ENCODE measurements at places on chromosomes 4 and X.

- DNase-seq, result no peak
Measured at GRCh38 chr4:76830964-76831703, 66.8 kb downstream of the SOWAHB start.

DNA sequence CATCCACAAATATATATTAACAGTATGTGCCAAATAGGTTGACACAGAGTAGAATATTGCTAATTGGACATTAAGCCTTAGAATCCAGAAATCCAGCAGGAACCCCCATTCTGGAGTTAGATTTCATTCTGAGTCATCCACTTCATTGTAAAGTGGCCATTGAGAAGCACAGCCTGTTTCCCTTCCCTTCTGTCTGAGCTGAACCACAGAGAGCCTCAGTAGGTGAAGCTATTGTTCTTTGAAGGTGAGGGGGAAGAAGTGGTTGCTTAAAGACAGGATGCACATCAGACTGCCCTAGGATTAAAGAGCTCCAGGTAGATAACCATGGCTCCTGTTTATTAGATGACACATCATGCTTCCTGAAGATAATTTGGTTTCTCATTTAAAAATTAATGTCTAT lies 30.6 kb upstream of the MCF2 start:
- DNase-seq, result no peak

- no peak for DNase-seq
Measured at GRCh38 chr4:24632011-24632410, 47.7 kb upstream of the DHX15 start.

DNA sequence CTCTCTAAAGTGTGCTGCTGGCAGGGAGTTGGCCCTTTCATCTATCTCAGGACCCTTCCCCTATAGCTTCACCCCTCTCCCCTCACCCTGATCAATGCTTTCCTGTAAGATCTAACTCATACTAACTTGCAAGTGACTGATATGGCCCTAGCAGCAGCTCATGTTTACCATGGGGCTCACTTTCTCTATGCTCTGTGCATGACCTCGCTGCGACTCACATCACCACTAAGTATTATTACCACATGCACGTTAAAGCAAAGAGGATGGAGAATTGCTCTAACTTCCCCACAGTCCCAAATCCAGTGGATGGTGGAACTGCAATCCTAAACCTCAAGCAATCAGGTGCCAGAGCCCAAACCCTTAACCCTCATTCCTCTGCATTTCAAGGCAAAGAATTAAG lies 626.6 kb downstream of the MID1IP1 start:
- peak; percentile 10 for DNase-seq

DNA sequence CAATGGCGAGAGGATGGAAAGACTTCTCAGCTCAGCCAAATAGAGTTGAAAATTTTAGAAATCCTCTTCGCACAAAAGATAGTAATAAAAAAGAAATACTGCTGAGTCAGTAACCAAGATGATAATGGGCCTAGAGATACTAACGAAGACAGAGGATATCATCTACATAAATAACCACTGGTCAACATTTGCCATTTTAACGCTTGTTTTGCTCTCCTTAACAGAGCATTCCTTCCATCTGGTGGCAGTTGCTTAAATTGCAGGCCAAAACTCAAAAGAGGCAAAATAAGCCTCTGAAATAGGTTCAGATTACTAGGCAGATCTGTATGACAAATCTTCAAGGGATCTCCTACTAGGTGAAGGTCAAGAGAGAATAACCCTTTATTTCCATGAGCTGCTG lies 51.7 kb upstream of the MCF2 start:
- no peak for DNase-seq

DNA sequence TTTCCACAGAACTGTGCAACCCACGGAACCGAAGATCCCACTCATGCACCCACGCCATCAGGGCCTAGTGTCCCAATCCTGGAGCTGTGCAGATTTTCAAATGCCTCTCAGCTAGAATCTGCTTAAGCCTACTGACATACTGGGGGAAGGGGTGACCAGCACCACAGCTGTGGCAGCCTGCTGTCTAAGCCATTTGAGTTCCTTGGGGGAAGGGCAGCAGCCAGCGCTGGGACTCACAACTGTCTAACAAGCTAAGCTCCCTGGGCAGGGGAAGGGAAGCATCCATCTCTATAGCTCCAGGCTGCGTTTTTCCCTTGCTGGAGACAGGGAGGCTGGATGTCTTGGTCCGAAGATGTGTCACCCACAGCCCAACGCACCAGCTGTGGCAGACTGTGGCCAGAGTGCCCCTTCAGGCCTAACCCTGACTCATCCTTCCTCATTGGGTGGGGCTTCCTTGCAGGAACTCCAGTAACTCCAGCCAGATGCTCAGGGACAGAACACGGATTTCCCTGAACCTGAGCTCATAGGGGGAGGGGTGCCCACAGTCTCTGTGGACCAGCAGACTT lies 194.8 kb downstream of the CHRDL1 start:
- no peak for DNase-seq

- no peak for DNase-seq
Measured at GRCh38 chr4:173940146-173940545, 343.3 kb downstream of the FBXO8 start.

- DNase-seq, result no peak
Measured at GRCh38 chrX:65744965-65745364, 77.5 kb downstream of the MSN start.

DNA sequence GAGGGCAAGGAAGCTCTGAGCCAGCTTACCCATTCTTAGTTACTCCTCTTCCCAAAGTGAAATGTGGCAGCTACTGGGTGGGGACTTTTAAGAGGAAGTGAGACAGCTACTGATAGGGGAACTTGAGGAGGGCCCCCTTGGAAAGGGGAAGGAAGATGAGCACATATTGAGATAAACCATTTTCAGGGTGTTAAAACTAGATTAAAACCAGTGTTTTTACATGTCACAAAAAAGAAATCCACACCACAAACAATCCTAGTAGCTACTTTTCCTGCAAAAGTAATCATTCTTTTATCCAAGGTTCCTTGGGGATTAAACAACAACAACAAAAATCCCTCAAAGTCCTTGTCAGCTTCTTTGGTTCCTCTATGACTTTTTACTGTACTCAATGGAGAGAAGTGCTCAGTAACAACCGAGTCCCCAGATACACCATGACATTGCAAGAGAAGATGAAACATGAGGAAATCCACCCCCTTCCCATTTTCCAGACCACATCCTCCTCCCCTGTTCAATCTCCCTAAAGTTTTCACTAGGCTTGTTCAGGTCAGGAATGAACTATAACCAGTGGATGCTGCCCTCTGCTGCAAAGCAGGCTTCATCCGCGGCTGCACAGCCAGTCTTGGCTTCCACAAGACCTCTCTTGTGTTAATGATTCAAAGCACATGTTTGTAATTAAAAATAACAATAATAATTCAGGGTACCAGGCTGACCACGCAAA lies 113.5 kb upstream of the TMEM164 start:
- DNase-seq, result no peak

GRCh38 chrX:8730812-8731558 lies 952 bp downstream of the ANOS1 start:
- DNase-seq, result no peak

GRCh38 chrX:50579955-50580354 lies 109.3 kb upstream of the DGKK start:
- DNase-seq, result no peak

DNA sequence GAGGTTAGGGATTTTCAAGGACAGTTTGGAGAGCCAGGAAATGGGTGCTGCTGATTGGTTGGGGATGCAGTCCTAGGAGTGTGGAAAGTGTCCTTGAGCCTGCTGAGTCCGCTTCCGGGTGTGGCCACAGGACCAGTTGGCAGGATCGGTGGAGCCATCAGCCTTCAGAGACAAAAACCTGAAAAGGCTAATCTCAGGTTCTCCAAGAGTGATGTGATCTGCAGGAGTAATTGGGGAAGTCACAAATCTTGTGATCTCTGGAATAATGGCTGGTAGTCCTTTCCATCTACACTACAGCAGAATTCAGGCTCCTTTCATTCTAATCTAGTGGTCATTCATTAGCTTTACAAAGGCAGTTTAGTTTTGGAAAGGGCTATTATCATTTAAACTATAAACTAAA lies 55.9 kb upstream of the BMP2K start:
- DNase-seq, result no peak

DNA sequence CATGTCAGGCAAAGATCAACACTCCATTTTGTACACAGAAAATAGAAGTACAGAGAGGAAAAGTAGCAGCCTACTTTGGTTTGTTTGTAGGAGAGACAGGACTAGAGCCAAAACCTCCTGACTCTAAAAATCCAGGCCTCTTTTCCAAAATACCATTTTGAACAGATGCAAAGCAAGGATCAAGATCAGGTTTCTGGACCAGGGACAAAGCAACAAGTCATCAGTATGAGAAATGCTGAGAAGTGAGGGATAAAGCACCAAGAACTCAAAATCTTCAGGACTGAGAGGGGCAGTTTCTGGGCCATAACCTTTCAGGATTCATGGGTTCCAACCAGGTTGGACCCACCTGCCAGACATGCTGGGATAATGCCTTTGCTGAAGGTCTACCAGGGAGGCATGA lies 36.6 kb upstream of the MBTPS2 start:
- DNase-seq, result no peak

DNA sequence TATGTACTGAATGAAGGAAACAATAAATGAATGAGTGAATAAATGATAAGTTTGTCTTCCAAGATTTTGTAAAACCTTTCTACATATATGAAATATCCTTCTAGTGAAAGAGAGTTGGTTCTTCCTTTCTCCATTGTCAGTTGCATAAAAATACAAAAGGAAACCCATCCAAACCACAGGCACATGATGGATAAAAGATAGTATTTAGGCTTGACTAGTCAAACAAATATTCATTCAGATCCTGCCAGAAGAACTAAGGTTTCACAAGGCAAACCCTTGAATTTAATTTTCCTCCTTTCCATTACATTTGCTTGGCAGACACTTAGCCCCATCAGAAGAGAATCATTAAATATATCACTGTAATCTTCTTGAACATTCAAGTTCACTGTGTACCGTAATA lies 208.4 kb downstream of the COL25A1 start:
- DNase-seq, result no peak

- no peak for DNase-seq
Measured at GRCh38 chr4:175540732-175541131, 271.3 kb downstream of the GPM6A start.

- DNase-seq, result no peak
Measured at GRCh38 chr4:77120886-77121508, 36.0 kb upstream of the CCNG2 start.

- no peak for DNase-seq
Measured at GRCh38 chr4:119136546-119136945, 914 bp downstream of the MYOZ2 start.

GRCh38 chr4:122623637-122624166 lies 2.8 kb upstream of the IL21 start:
- DNase-seq, result no peak

GRCh38 chr4:176791591-176792325 lies 964 bp downstream of the VEGFC start:
- DNase-seq, result no peak

- no peak for DNase-seq
Measured at GRCh38 chr4:80307774-80308465, 27.6 kb upstream of the CFAP299 start.

- no peak for DNase-seq
Measured at GRCh38 chrX:117713411-117713810, 403.2 kb downstream of the KLHL13 start.

Measured in stimulated activated CD4-positive, alpha-beta T cell treated with anti-CD3 and anti-CD28 coated beads, Interleukin-12 subunit alpha, Interleukin-12 subunit beta, amount 100 ng/mL, for 24 hours (primary cell).